ENCODE measurements at places on chromosomes 13 and 19.

GRCh38 chr13:24038405-24038804 is 122.1 kb upstream of the SPATA13 start:
- DNase-seq: no peak

DNA sequence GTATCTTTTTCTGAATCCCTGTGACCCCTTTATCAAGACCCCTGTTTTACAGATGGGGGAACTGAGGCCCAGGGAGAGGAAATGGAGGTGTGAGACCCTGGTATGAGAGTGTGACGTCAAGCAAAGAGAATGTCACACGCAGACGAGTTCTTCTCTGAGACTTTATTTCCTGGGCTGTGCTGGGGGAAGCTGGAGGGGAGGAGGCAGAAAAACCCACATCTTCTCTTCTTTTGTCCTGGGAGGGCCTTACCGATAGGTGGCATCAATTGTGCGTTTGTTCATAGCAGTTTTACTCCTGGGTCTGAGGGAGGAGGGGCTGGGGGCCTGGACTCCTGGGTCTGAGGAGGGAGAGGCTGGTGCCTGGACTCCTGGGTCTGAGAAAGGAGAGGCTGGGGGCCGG is 4.9 kb upstream of the KLK15 start:
- DNase-seq: no peak

DNA sequence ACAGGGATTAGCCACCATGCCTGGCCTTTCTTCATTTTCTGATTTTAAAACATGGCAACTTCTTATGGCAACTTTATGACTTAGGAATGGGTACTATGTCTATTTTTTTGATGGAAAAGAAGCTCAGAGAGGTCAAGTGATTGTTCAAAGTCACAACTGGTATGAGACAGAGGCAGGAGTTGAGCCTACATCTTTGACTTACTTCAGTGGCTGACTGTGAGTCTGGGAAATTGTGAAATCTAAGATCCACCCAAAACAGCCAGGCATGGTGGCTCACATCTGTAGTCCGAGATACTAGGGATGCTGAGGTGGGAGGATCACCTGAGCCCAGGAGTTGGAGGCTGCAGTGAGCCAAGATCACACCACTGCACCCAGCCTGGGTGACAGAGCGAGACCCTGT is 2.4 kb upstream of the ACTL9 start:
- DNase-seq: no peak

- DNase-seq: no peak
Measured at GRCh38 chr13:33913829-33914228, 95.9 kb downstream of the RFC3 start.

GRCh38 chr13:40191186-40191980 is 475.1 kb downstream of the FOXO1 start:
- DNase-seq: no peak

- no peak for DNase-seq
Measured at GRCh38 chr13:108919036-108919907, 289.9 kb downstream of the MYO16 start.

DNA sequence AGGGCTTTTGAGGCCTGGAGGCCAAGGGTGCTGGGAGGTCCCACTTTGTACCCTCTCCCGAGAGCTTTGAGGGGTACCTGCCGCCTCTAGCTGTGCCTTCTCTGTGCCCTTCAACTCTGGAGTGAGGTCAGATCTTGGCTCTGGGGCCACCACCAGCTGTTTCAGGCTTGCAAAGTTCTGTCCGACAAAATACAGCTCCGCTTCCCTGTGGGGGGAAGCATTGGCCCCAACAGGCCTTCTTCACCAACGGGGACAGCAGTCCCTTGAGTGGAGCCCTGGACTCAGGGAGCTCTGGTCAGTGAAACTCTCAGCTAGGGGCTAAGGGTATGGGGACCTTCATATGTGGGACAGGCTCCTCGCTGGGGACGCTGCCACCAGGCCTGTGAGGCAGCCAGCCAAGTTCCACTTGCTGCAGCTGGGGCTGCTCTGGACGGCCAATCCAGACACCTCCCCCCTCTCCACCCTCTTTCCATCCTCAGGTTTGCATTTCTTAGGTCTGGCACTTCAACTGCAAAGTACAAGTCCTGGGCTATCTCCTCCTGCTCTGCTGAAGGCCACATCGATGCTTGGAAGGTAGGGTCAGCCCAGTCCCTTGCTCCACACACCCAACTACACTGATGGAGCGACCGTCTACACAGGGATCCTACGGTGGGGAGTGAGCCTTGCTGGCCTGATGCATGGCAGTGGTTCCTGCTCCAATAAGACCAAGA is 46.8 kb downstream of the C13orf46 start:
- no peak for DNase-seq

DNA sequence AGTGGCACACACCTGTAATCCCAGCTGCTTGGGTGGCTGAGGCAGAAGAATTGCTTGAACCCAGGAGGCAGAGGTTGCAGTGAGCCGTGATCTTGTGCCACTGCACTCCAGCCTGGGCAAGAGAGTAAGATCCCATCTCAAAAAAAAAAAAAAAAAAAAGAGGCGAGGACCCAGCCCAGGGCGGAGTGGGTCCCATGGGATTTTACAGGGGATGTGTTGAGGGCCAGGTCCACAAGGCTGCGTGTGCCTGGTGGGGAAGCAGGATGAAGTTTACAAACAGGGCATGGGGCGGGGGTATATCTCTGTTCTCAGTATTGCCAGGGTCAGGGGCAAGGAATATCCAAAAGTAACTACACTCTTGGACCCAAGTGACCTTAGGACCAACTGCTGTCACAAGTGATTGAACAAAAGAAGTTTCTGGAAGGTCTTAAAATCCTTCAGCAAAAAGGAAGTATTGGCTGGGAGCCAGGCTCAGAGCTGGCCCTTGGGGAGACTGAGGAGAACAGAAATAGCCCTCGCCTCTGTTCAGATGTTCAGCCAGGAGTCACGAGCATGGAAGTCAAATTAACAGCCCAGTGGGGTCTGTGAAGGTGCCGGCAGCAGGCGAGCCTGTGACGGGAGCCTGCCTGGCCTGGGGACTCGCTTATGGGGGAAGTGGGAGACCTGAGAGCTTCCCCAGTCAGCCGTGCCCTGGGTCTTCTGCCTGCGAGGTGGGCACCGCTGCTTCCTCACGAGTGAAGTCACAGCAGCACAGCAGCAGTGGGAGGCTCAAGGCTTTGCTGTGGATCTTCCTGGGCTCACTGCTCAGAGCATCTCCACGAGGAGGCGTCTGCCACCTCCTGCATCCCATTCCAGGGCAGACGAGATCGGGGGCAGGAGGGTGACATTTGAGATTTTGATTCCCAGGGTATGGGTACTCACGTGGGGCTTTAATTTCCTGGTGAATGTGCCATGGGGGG is 6.4 kb downstream of the MYO9B start:
- DNase-seq: no peak

- no peak for DNase-seq
Measured at GRCh38 chr13:49690133-49690994, 922 bp downstream of the EBPL start.

GRCh38 chr13:111202156-111202621 is 87.1 kb downstream of the ARHGEF7 start:
- no peak for DNase-seq

DNA sequence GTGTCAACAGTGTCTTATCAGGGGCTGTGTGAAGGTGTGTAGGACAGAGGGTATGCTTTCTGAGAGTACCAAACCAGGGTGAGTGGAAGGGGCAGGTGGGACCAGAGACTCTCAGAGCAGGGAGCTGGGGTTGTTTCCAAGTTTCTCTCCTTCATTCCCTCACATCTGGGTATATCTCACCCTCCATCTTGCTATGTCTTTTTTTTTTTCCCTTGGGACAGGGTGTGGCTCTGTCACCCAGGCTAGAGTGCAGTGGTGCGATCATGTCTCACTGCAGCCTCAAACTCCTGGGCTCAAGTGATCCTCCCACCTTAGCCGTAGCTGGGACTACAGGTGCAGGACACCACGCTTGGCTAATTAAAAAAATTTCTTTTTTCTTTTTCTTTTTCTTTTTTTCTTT is 10.6 kb downstream of the DAND5 start:
- no peak for DNase-seq

- no peak for DNase-seq
Measured at GRCh38 chr13:43487461-43487860, 299.3 kb downstream of the ENOX1 start.

DNA sequence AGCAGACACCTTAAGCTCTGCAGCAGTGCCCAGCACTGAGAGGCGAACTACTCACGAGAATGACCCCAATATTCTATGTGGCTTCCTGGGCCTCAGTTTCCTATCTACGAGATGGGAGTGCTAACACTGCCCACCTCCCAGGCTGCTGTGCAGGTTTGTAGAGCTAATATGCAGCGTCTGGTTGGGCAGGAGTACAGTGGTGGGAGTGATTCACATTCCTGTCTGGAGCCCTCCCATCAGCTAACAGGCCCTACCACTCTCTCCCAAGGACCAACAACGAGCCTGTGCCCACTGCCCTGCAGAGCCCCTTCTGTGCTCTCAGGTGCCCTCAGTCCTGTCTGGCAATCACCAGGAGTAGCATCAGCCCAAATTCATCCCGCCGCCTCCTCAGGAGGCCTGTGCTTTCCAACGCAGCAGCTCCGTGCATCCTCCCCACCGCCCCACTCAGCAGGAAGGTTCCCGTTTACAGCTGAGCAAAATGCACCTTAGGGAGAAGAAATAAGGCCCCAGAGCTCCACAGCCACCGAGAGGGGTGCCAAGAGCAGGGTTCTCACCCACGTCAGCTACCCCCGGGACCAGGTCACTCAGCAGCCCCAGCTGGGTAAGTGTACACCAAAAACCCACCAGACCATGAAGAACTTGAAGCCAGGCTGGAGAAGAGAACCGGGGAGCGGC is 6.6 kb downstream of the AKT2 start:
- no peak for DNase-seq

- no peak for DNase-seq
Measured at GRCh38 chr19:408902-409515, at the start of gene C2CD4C. Gene C2CD4C (minus strand): TSS chr19:409147. CDS start chr19:408361, 786 bp downstream.

DNA sequence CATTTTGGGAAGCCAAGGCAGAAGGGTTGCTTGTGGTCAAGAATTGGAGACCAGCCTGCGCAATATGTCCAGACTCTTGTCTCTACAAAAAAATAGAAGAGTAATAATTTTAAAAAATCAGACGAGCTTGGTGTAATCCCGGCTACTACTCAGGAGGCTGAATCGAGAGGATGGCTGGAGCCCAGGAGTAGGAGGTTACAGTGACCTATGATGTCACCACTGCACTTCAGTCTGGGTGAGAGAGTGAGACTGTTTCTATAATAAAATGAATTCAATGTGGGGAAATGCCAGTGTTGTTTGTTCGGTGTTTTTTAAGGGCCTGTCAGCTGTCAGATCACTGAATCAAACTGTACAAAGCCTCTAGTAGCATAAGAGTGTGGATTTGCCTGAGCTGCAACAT is 1.2 kb upstream of the FBXL3 start:
- no peak for DNase-seq
